ENCODE measurements at places on chromosomes 4 and X.

- DNase-seq = no peak
Measured at GRCh38 chr4:77354550-77354949, 197.5 kb downstream of the CCNG2 start.

GRCh38 chrX:85017721-85018120 is 14.0 kb downstream of the APOOL start:
- no peak for DNase-seq

DNA sequence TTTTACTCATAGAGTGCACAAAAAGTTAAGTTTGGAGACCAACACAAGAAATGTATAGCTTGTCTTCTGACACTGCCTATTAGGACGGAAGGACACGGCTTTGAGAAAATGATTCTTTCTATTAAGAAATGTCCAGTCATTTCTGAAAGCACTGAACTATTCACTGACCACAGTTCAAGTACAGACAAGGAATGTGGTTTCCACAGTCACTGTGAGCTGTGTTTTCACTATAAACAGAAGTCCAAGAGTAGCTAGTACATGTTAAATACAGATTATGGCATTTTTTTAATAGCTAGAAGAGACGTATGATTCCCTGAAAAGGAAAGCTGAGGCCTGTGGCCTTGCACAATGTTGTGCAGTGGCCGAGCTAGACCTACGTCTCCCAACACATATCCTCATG is 115.1 kb upstream of the GPM6A start:
- DNase-seq = no peak

GRCh38 chrX:77442728-77443127 is 4.5 kb upstream of the FGF16 start:
- no peak for DNase-seq

GRCh38 chr4:94678896-94679295 is 78.9 kb upstream of the BMPR1B start:
- DNase-seq = no peak

Measured in coronary artery (tissue), 2 donors.